ENCODE measurements at places on chromosomes 3 and 15.

- H3K4me1 ChIP-seq = no peaks in the 10 kb centered on the region
- no peaks in the 10 kb centered on the region for H3K27me3 ChIP-seq
- no peak overlapping the region for H3K4me3 ChIP-seq
- no peaks in the 10 kb centered on the region for H3K36me3 ChIP-seq
These were observed 143.1 kb downstream of the CHSY1 start for GRCh38 chr15:101108791-101109190.

GRCh38 chr3:52437326-52438103 lies 7.4 kb downstream of the SEMA3G start:
- H3K4me3 ChIP-seq = no peak overlapping the region
- no peaks in the 10 kb centered on the region for H3K36me3 ChIP-seq
- no peaks in the 10 kb centered on the region for H3K4me1 ChIP-seq

- 0 out of 2 replicates have a peak, but pooled peaks cover 2% of the 10 kb centered on the region for H3K4me1 ChIP-seq
- no peak for DNase-seq
- H3K36me3 ChIP-seq = peaks cover 3% of the 10 kb centered on the region
- no peak overlapping the region for H3K27ac ChIP-seq
These were observed 2.4 kb downstream of the PARP3 start for GRCh38 chr3:51944451-51945021.

DNA sequence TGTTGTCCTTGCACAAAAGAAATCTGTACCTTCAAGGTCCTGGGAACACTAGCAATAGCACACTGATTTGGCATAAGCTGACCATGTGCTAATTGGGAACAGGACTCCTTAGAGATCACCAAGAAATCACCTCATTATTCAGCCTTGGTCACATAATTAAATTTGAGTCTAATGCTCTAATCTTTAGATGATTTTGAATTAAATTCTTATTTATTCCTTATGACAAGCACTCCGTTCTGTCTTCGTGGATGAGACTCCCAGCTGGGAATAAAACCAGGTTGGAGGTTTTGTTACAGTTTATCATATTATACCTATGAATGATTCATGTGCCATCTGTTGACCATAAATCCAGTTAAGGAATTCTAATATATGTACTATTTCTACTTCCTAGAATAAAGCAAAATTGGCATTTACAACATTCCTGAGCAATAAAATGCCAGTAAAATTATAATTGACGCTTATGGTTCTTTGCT lies 162.2 kb downstream of the MYRIP start:
- H3K27me3 ChIP-seq = no peaks in the 10 kb centered on the region
- H3K4me3 ChIP-seq = no peak overlapping the region
- no peaks in the 10 kb centered on the region for H3K4me1 ChIP-seq
- no peaks in the 10 kb centered on the region for H3K36me3 ChIP-seq
- H3K27ac ChIP-seq = no peak overlapping the region

GRCh38 chr3:141059816-141060215 lies 8.7 kb downstream of the SPSB4 start:
- peak; percentile 18 for DNase-seq
- no peaks in the 10 kb centered on the region for H3K27me3 ChIP-seq
- no peak overlapping the region for H3K4me3 ChIP-seq

GRCh38 chr15:57914350-57915055 lies 151.0 kb downstream of the ALDH1A2 start:
- H3K27me3 ChIP-seq = no peaks in the 10 kb centered on the region
- H3K36me3 ChIP-seq = peaks cover 9% of the 10 kb centered on the region
- no peak overlapping the region for H3K27ac ChIP-seq

DNA sequence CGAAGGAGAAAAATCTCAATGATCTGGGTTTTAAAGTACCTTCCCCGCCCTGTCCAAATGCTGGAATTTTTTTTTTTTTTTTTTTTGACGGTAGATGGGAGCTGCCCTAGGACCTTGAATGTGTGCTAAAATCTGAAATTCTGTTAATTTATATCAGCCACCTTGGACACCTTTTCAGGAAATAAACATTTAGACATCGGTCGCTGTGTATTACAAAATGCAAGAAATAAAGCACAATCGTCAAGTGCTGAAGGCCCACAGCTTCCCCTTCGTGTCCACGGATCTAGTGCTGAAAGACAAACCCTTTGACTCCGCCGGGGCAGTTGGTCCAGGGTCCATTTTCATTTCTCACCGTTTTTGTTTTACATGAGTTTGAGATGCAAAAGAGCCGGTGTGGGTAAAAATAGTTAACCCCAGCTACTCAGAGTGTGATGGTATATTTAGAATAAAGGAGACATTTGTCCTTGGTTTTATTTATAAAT lies 90.2 kb upstream of the CHD2 start:
- peak overlapping the region; percentile 100 for H3K27ac ChIP-seq
- no peak for DNase-seq
- peak overlapping the region; percentile 80 for H3K4me3 ChIP-seq
- no peaks in the 10 kb centered on the region for H3K36me3 ChIP-seq
- H3K4me1 ChIP-seq = peaks cover 7% of the 10 kb centered on the region
- no peaks in the 10 kb centered on the region for H3K27me3 ChIP-seq

DNA sequence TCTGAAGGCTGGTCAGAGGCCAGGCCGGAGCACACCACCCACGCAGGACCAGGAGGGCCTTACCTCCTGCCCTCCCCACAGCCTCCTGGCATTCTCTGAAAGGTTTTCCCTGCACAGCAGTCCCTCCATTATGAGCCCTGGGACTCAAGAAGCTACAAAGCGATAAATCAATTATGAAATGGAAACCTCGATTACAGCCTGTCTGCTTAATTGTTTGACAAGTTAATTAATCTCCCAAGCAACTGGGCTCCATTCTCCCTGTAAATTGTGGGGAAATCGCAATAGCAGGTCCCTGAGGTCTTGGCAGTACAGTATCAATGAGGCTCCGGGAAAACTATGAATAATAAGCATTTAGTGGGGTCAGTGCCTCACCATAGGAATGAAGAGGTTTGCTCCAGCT lies 683.5 kb downstream of the NTRK3 start:
- no peaks in the 10 kb centered on the region for H3K27me3 ChIP-seq
- H3K27ac ChIP-seq = no peak overlapping the region

DNA sequence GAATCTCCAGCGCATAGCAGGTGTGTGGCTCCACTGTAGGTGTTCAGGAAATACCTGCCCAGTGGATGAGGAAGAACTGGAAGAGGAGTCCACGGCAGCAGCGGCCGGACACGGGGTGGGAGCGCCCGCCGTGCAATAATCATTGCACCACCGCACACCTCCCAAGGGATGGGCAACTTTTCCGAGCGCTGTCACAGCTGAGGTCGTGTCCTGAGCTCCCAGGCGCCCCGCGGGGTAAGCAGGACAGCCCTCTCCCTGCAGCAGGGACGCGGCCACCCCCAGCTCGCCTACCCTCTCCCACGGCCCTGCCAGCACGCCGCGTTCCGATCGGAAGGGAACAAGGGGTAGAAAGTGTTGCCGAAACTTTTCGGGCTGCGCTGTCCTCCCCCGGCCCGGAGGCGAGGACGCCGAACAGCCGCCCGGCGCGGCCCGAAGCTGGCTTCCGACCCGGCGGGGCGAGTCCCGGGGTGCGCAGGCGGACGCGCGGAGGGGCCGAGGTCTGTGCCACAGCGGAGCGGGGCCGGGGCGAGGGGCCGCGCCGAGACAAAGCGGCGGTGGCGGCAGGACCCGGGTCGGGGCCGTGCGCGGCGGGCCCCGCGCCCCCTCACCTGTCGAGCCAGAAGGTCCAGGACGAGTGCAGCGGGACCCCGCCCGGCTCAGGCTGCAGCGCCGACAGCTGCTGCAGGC lies 475 bp downstream of the EIF4E3 start:
- no peak overlapping the region for H3K27ac ChIP-seq
- peaks cover 3% of the 10 kb centered on the region for H3K4me1 ChIP-seq
- DNase-seq = no peak
- H3K4me3 ChIP-seq = peak overlapping the region; percentile 73
- peaks cover 6% of the 10 kb centered on the region for H3K27me3 ChIP-seq
- no peaks in the 10 kb centered on the region for H3K36me3 ChIP-seq

DNA sequence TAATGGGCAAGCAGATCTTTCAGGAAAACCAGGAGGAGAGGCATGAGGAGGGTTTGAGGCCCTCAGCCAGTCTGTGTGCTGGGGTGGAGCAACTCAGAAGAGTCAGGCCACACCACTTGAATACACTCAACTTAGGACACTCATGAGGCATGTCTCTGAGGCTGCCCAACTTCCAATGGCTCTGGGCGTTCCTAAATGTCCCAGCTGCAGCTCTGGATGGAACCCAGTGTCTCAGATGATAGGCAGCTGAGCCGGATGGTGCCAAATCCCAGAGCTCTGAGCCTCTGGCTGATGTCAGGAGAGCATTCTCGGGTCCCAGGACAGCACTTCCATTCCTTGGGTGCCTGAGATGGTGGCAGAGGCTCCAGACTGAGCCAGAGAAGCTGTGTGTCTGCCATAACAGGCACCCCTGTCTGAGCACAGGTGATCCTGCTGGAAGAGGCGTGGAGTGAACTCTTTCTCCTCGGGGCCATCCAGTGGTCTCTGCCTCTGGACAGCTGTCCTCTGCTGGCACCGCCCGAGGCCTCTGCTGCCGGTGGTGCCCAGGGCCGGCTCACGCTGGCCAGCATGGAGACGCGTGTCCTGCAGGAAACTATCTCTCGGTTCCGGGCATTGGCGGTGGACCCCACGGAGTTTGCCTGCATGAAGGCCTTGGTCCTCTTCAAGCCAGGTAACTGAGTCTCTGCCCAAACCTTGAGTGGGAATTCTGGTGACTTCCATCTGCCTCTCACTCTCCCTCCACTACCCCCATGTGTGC lies 2.8 kb downstream of the NR2E3 start:
- no peak overlapping the region for H3K27ac ChIP-seq
- H3K4me3 ChIP-seq = no peak overlapping the region
- H3K4me1 ChIP-seq = no peaks in the 10 kb centered on the region
- H3K36me3 ChIP-seq = no peaks in the 10 kb centered on the region
- no peak for DNase-seq
- no peaks in the 10 kb centered on the region for H3K27me3 ChIP-seq

GRCh38 chr3:191316876-191317603 lies 12.2 kb upstream of the CCDC50 start:
- DNase-seq = no peak
- no peaks in the 10 kb centered on the region for H3K27me3 ChIP-seq
- no peaks in the 10 kb centered on the region for H3K36me3 ChIP-seq
- H3K4me3 ChIP-seq = no peak overlapping the region
- no peaks in the 10 kb centered on the region for H3K4me1 ChIP-seq

GRCh38 chr15:91844928-91845327 lies 8.6 kb upstream of the SLCO3A1 start:
- no peak for DNase-seq
- H3K27ac ChIP-seq = no peak overlapping the region
- H3K4me3 ChIP-seq = no peak overlapping the region
- H3K4me1 ChIP-seq = no peaks in the 10 kb centered on the region
- peaks cover 7% of the 10 kb centered on the region for H3K36me3 ChIP-seq
- H3K27me3 ChIP-seq = no peaks in the 10 kb centered on the region

DNA sequence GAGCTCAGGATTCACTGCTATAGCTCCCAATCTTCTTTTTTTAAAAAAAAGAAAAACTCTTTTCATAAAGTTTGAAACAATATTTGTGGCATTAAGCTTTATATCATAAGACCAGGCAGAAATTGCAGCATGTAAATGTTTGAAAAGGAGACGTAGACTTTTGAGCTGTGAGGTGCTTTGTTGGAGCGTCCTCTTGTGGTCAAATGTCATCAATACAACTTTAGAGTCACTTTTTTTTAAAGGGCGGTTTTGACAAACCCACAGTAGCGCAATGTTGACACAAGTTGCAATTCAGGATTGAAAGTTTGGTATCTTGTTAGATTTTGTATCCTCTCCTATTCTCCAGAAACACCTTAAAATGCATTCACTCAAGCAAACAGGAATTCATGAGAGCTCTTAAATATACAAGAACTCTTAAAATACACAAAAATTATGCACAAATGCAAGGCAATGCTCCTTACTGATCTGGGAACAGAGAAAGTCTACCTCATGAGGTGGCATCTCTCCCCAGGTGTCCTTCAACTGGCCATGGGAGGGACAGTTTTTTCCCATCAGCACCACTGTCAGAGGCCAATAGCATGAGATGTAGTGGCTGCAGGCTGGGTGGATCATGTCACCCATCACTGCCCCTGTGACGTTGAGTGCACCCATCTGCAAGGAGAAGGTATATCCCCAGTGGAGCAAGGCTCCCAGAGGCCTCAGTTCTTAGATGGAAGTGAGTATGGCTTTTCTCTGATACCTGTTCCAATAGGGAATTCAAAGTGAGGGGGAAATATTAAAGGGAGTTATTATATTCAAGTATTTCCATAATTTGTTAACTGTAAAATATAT lies 70.7 kb downstream of the ANXA2 start:
- H3K27me3 ChIP-seq = no peaks in the 10 kb centered on the region
- no peak overlapping the region for H3K4me3 ChIP-seq

- H3K27me3 ChIP-seq = no peaks in the 10 kb centered on the region
- H3K27ac ChIP-seq = no peak overlapping the region
- no peak overlapping the region for H3K4me3 ChIP-seq
- no peaks in the 10 kb centered on the region for H3K4me1 ChIP-seq
- DNase-seq = no peak
These were observed 33.3 kb downstream of the PCSK6 start for GRCh38 chr15:101456057-101456739.

DNA sequence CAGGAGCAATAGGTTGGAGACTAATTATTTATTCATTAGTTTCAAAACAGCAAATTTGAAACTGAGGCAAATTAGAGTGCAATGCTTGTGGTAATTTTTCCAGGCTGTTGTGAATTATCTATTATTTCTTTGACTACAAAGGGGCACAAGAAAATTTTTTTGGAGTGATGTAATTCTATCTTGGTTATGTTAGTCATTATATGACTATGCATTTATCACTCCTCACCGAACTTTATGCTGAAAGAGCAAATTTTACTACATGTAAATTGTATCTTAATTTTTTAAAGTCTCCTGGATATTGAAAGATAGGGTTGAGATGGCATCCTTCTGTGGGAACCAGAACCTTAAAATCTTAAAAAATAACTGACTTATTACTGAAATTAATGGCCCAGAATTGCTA lies 320.0 kb upstream of the ROBO1 start:
- H3K4me1 ChIP-seq = no peaks in the 10 kb centered on the region
- no peak overlapping the region for H3K4me3 ChIP-seq
- no peaks in the 10 kb centered on the region for H3K27me3 ChIP-seq
- H3K36me3 ChIP-seq = no peaks in the 10 kb centered on the region
- H3K27ac ChIP-seq = no peak overlapping the region
- DNase-seq = no peak

GRCh38 chr15:38622304-38622703 lies 57.7 kb upstream of the RASGRP1 start:
- H3K27me3 ChIP-seq = no peaks in the 10 kb centered on the region

GRCh38 chr3:146067048-146067447 lies 93.9 kb downstream of the PLOD2 start:
- H3K36me3 ChIP-seq = peaks cover 5% of the 10 kb centered on the region
- no peak for DNase-seq
- no peaks in the 10 kb centered on the region for H3K4me1 ChIP-seq
- H3K27me3 ChIP-seq = no peaks in the 10 kb centered on the region
- H3K27ac ChIP-seq = no peak overlapping the region
- no peak overlapping the region for H3K4me3 ChIP-seq
